Dermis blood vessel endothelial cell (primary cell): ENCODE measurements at places on chromosomes 13 and 19.

GRCh38 chr19:45717983-45718650 is 12.6 kb downstream of the FBXO46 start:
- peak; percentile 20 for DNase-seq

DNA sequence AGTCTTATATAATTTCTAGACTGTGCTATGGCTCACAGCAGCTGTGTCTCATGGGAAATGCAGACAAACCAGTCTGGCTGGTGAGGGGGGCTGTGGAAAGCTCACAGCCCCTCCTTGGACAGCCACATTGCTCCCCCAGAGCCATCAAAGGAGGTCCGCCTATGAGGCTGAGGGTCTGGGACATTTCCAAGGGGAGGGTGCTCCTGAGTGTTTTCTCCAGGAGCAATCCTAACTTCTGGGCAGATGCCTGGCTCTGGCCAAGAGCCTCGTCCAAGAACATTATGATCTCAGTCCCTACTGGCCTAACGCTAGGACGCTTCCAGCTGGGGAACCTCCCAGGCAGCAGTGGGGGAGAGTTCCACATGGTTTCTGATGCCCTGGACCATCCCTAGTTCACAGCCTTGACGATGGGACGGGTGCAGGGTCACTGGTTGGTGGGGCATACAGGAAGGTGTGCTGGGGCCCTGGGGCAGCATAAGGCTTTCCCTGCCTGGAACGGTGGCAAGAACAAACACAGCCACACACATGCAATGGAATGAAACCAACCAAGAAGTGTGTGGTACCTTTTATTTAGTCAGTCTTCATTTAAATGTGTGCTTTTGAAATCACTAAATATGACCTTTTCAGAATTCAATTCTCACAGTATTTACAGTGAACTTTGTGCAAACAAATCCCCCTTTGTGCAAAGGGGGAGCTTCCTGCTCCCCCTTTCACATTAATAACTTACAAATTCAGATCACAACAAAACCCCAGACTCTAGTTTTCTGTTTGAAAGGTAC is 60.6 kb downstream of the CDADC1 start:
- DNase-seq: no peak

DNA sequence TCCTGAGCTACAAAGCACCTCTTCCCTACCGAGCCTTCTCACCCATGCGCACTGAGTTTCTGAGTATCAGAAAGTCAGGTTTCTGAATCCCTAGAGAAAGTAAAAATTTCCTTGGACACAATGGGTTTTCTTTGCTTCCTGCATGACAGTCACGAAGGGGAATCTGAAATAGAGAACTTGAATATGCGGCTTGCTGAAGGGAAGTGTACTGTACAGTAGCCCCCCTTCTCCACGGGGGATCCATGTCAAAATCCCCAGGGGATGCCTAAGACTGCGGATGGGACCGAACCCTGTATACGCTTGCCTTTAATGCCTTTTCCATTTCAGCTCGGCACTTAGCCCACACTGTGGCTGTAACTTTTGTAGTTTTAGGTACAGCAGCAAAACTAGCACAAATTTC is 107.9 kb downstream of the GGACT start:
- no peak for DNase-seq

DNA sequence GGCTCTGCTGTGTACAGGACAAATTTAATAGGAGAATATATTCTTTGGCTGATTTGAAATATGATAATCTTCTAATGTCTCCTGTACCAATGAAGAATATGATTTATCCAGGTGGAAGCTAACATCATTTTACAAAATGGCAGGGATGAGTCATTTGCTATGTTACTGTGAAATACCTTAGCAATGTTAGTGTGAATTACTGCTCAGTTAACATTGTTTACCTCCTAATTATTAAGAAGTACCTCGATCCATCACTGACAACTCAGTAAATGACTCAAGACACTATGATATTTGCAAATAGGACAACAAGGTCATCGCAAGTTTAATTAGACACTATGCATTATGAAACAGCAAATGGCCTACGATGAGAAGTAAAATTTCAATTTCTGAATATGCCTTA is 309.1 kb upstream of the EDNRB start:
- no peak for DNase-seq

- no peak for DNase-seq
Observed at GRCh38 chr19:30155381-30156200, 213.6 kb downstream of the URI1 start.
